ENCODE measurements at places on chromosomes 3 and 15.

GRCh38 chr3:191873736-191874135, 412.8 kb downstream of the PYDC2 start:
- DNase-seq, result no peak

- DNase-seq, result no peak
Observed at GRCh38 chr15:100426937-100427336, 85.2 kb upstream of the ADAMTS17 start.

- DNase-seq, result no peak
Observed at GRCh38 chr3:197019021-197019420, 10.6 kb downstream of the MELTF start.

- DNase-seq, result no peak
Observed at GRCh38 chr3:176632925-176633324, 564.4 kb downstream of the TBL1XR1 start.

DNA sequence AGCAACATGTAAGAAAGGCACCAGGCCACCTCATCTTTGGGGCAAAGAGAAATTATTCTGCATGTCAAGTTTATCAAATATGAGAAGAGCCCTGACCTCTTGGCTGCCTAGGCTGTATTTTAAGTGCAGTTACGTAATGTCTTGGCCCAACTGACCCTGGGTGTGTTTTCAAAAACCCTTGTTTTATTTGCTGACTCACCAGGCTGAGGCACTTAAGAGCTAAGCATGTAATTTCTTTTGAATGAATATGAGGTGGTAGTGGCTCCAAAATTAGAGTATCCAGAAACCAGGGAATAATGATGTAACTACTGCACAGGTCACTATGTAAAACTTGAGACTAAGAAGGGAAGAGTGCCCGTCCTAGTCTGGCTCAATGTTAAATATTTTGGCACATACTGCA, 24.3 kb downstream of the PGPEP1L start:
- no peak for DNase-seq

DNA sequence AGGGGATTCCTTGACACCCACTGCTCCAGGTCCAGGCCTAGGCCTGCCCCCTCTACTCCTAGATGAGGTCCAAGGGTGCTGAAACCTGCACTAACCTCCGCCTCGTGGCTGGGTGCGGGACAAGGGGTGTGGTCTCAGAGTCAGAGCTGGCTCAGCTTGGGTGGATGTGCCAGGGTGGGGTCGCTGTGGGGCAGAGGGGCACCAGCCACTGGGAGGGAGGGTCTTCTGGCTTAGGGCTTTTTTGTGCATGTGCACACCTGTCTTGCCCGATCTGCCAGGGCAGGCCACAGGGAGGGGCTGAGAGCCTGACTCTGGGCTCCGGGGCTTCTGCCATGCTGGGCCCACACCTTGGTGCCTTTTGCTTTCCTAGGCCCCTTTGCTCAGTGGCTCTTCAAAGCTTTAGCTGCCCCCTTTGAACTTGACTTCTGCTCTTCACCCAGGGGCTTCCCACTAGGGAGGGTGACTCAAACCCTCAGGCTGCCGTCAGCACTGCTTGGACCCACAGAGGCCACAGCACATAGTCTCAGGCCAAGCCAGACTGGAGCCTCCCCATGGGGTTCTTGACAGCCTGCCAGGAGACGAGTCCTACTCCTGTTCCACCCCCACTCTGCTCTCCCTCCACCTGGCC, 73.0 kb downstream of the KLF13 start:
- no peak for DNase-seq

- DNase-seq, result peak; percentile 12
Observed at GRCh38 chr3:8328967-8329366, 172.7 kb upstream of the LMCD1 start.

GRCh38 chr3:153397794-153398193, 235.8 kb downstream of the RAP2B start:
- DNase-seq, result no peak

- no peak for DNase-seq
Observed at GRCh38 chr15:33910741-33911140, 57.6 kb upstream of the CHRM5 start.

DNA sequence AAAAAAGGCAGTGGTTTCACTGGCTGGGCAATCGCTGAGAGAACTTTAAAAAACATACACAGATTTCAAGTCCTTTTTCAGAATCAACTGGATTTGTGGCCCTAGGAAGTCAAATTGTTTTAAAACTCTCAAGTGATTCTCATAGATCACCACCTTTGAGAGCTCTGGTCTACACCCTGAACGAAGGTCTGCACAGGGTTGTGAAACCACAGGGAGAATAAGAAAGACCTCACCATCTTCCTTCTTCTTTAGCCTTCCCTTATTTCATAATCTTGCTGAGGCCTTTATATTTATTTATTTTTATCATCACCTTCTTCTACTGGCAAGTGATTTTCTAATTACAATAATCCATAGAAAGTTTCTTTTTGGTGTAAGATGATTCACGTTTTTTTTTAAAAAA, 58.1 kb downstream of the FOXP1 start:
- no peak for DNase-seq

- no peak for DNase-seq
Observed at GRCh38 chr3:34198309-34198708, 399.9 kb downstream of the PDCD6IP start.

- no peak for DNase-seq
Observed at GRCh38 chr3:13009946-13010315, 63.3 kb downstream of the IQSEC1 start.

GRCh38 chr3:55367384-55367783, 119.7 kb downstream of the WNT5A start:
- no peak for DNase-seq

All from CD4-positive, alpha-beta T cell treated with Interleukin-10 for 1 hour (primary cell).